T follicular helper cell (primary cell): ENCODE measurements at places on chromosomes 5 and 9.

GRCh38 chr5:57307516-57307915 lies 133.7 kb downstream of the GPBP1 start:
- no peak for DNase-seq

DNA sequence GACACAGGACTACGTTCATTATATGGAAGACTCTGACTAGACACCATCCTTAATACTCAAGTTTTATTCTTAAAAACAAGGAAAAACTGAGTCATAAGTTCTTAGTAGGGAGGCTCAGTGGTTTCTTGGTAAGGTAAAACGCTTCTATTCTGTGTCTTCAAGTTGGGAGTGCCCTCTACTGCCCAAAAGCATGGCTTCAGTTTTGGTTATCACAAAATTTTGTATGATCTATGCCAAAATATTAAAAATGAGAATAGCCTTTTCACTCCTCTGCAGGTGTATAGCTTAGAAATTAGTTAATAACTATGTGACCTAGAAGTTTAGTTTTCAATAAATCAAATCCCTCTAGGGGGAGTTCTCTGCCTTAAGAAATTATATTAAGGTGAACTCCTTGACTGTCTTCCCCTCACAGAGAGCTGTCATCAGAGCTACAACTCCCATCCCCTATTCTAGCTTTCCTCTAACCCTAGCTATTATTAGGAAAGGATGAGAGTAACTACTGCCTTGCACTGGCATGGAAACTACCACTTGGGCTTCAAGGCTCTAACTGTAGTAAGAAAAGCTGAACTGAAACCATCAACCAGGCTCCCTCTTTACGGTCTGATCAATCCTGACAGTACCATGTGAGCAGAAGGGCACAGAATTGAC lies 189.7 kb downstream of the GNAQ start:
- no peak for DNase-seq

- no peak for DNase-seq
Observed at GRCh38 chr9:114477642-114478041, 27.6 kb downstream of the WHRN start.

GRCh38 chr5:133145436-133146170 lies 93.8 kb downstream of the HSPA4 start:
- no peak for DNase-seq

DNA sequence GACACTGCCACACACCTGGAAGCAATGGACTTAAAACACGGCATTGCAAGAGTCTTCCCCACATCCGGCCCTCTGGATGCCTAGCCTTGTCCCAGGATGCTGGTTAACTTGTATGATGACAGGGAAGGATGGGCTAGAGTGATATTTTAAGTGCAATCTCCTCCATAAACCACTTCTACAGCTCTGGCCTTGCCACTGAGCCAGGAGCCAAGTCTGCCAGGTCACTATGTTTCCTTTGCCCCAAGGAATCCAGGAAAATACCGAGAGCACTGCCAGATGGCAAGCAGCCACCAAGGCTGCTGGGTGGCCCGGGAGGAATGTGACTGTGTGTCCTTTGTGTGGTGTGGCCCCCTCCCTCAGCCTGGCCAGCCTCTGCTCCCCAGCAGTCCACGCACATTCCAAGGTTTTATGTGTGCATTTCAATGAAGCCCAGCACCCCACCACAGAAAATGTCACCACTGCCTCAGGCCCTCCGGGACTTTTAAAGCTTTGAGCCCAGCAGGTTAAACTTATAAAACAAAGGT lies 106.0 kb downstream of the FRMD3 start:
- DNase-seq, result no peak

DNA sequence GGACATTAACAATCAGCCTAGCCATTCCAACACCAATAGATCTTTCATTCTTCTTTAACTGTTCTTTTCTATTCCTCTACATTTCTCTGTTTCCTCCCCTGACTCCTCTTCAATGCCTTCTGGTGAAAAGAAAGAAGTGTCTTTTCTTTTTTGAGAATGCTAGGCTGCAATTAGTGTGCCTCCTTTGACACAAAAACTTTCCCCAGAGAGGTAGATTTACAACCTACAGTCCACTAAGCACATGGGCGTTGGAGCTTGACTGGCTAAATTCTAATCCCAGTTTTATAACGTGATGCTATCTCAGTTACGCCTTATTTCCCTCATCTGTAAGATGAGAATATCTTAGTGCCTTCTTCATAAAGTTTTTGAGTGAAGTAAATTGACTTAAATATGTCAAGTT lies 16.9 kb upstream of the ANKRD55 start:
- no peak for DNase-seq

GRCh38 chr9:97668485-97668884 lies 28.7 kb downstream of the XPA start:
- no peak for DNase-seq

DNA sequence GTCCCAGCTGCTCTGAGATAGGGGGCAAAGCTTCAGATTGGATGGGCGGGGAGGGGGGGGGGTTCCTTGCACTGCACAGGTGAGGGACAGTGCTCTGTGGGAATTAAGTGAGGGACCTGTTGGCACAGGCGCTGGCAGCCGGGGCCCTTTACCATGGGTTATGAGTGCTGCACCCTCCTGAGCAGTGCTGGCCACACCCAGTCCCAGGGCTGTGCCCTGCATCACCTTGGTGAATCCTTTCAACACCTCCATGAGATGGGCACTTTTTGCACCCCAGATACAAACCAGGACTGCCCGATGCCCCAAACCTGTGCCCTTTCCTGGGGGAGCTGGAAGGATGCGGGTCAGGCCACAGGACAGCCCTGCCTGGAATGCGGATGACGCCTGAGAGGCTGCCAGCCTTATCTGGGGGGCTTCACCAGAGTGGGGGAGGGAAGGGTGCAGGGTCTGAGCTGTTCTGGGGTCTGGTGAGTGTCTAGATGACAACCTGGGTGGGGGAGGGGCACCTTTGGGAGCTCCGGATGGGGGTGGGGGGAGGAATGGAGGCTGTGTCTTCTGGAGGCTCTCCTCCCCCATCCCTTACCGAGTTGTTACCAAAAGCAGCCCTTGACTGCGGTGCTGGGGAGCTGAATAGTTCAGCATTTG lies 5.2 kb downstream of the CRB2 start:
- DNase-seq, result no peak

DNA sequence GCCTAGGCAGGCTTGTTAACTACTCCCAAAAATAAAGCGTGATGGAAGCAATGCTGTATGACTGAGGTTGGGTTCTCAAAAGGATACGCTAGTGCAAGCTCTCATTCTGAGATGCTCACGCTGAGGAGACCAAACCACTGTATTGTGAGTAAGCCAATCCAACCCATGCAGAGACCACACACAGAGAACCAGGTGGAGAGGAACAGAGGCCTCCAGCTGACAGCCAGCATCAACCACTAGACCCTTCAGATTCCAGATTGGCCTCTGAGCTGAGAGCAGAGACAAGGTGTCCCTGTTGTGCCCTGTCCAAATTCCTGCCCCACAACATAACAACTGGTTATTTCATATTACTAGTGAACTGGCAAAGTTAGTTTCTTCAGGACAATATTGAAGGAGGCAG lies 4.5 kb downstream of the TSTD2 start:
- no peak for DNase-seq

DNA sequence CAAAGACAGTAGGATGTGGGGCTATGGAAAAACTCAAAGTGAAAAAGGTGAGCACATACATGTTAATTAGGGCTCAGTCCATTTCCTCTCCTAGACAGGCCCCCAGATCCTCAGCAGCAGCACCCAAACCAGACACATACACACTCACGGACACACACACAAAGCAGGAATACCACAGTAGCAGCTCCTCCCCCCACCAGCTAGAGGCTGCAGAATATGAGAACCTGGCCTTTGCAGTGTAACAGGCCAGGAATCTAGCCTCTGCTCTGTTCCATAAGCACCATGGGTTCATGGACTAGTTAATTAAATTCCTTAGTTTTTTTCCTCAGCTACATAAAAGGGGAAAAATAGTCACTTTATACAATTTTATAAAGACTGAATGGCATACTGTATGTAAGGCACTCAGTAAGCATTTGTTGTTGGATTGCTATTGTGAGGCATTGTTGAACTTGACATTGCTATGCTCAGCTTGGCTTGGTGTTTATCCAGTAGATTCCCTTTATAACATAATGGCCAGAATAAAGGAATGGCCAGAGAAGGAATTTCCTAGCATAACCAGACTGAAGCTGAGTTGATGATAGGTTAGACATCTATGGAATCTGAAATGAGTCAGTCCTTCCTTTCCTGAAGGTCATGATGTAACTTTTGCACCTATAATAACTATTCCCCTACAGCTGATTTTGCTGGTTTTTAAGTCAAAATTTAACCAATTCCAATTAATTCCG lies 186.8 kb downstream of the SEMA5A start:
- no peak for DNase-seq

GRCh38 chr5:4295663-4296339 lies 700.2 kb downstream of the IRX1 start:
- no peak for DNase-seq

- no peak for DNase-seq
Observed at GRCh38 chr5:102107865-102108264, 188.2 kb downstream of the SLCO4C1 start.

DNA sequence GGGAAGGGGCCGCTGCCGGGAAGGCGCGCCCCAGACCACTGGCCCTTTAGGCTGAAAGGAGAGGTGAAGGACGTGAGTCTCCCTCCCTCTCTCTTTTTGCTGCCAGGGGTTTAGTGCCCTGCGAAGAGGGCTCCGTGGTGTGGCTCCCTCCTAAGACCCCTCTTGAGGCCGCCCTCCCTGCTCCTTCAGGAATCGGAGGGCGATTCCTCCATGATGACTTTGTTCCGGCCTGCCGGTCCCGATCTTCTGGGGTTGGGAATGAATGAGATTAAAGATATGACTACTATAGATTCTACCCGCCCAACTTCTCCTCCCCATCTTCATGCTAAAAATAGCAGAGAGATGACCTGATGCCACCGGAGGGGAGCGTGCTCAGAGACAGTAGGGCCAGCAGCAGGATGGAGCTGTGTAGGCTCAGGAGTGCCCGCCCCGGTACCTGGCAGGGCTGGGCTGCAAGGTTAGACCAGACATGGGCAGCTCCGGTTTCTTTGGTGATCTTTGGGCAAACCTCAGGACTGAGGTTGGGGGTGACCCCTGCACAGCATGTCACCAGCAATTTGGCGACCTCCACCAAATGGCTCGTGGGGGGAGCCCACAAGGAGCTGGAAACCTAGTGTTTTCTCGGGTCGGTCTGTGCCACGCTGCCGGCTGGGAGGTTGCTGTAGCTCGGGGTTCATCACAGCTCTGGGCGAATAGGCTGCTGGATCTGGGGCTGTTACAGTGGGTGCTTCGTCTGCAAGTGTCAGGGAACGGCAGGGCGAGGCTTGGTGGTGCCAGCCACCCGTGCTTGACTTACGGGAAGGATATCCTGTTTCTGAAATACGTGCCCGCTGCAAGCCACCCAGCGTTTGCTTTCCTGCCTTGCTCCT lies 1.7 kb downstream of the OLFM1 start:
- no peak for DNase-seq

GRCh38 chr5:179791881-179792611 lies 1.7 kb upstream of the LTC4S start:
- DNase-seq, result no peak

GRCh38 chr5:177226860-177227259 lies 76.7 kb downstream of the RAB24 start:
- no peak for DNase-seq

- no peak for DNase-seq
Observed at GRCh38 chr5:95102080-95102479, 182.8 kb downstream of the MCTP1 start.

DNA sequence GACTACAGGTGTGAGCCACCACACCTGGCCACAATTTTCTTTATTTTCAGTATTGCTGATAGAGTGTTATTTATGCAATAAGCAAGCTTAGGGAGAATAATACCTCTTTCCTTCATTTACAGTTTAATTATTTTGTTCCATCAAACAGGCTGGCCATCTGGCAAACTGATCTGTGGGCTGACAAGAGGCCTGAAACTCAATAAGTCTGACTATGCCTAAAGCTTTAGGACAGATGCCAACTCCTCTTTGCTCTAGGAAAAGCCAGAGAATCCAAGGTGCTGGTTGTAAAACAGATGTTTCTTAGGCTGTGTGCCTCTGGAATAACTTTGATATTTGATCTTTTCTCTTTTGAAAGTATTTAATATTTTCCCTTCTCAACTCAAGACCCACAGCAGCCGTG lies 98.4 kb downstream of the TARS1 start:
- DNase-seq, result no peak

DNA sequence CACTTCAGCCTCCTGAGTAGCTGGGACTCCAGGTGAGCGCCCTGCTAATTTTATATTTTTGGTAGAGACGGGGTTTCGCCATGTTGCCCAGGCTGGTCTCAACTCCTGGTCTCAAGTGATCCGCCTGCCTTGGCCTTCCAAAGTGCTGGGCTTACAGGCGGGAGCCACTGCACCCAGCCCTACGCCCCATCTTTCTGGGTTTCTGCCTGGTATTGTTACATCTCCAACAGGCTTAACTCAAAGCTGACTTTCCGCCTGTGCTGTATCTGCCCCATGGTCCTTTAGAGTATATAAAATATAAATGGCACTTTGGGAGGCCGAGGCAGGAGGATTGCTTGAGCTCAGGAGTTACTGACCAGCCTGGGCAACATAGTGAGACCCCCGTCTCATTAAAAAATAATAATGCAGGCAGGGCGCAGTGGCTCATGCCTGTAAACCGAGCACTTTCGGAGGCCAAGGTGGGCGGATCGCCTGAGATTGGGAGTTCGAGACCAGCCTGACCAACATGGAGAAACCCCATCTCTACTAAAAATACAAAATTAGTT lies 36.5 kb upstream of the GLDC start:
- no peak for DNase-seq

GRCh38 chr5:39668980-39669379 lies 244.2 kb upstream of the DAB2 start:
- no peak for DNase-seq

DNA sequence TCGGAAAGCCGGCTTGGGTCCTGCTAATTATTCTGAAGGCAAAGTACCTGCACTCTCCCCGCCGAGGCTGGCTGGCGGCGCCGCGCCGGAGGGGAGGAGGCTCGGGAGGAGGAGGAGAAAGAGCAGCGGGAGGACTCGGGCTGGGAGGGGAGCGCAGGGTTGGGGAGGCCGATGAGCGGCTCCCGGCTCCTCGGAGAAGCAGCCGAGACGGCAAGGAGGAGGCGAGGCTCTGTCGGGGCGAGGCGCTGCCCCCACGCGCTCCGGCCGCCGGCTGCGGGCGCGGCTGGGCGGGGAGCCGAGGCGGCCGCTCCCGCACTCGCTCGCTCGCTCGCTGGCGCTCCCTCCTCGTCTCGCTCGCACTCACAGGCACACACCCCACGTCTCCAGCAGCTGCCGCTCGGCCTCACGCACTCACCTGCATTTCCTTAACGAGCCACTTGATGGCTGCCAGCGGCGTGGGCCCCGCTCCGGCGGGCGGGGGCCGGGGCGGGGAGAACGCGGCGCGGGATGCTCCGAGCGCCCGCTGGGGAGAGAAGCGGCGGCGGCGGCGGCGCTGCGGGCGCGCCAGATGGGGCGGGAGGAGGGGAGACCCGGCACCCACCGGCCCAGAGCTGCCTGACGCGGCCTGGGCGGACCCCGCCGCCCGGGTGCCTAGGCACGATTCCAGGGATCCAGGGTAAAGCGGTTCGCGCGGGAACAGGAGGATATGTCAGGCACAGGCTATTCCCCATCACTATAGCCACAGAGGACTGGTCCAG lies at the start of gene PTPRD:
Gene PTPRD, minus strand, starts transcription at position 362 of the 758 bp plus-strand sequence.
- no peak for DNase-seq
